ENCODE measurements at places on chromosomes 4 and X.

DNA sequence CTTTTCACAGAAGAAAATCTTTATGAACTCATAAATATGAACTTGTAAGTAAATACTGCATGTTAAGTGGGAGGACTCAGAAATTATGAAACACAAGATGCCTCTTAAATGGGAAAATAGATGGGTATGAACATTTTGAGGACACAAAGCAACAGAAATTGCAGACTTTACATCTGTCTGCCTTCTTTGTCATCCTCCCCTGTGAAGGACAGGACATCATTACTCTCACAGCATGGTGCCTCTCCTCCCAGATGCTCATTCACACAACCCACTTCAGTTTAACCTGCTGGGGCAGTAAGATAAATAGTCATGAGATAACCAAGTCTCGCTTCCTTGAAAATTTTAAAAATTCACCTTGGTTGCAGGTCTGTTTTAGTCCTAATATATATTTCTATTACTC lies 144.5 kb downstream of the APBB2 start:
- no peaks in the 10 kb centered on the region for H3K36me3 ChIP-seq
- H3K4me1 ChIP-seq = no peaks in the 10 kb centered on the region

- H3K27ac ChIP-seq = no peak overlapping the region
- H3K4me1 ChIP-seq = no peaks in the 10 kb centered on the region
- H3K4me3 ChIP-seq = no peak overlapping the region
- H3K36me3 ChIP-seq = no peaks in the 10 kb centered on the region
Observed at GRCh38 chrX:16076834-16077233, 46.5 kb upstream of the GRPR start.

DNA sequence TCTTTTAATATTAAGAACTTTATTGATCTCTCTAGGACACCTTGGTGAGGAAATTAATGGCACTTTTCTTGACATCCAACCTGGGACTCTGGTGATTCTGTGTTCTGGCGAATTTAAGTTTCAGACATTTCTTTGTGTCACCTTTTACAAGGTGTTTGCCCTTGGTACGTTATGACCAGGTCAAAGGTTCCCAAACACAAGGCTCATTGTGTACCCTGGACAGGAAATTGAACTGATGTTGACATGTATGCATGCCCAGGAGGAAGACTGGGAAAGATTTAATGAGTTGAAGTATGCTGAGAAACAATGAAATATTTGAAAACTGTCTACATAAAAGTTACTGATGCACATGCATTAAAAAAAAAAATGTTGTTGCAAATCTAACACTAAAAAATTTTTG lies 22.1 kb downstream of the NIPAL1 start:
- no peaks in the 10 kb centered on the region for H3K36me3 ChIP-seq
- no peak for DNase-seq
- H3K27me3 ChIP-seq = peaks cover 8% of the 10 kb centered on the region
- peaks cover 31% of the 10 kb centered on the region for H3K4me1 ChIP-seq
- H3K4me3 ChIP-seq = no peak overlapping the region

GRCh38 chrX:106621836-106622235 lies 10.1 kb downstream of the RADX start:
- H3K27ac ChIP-seq = no peak overlapping the region
- no peaks in the 10 kb centered on the region for H3K36me3 ChIP-seq

DNA sequence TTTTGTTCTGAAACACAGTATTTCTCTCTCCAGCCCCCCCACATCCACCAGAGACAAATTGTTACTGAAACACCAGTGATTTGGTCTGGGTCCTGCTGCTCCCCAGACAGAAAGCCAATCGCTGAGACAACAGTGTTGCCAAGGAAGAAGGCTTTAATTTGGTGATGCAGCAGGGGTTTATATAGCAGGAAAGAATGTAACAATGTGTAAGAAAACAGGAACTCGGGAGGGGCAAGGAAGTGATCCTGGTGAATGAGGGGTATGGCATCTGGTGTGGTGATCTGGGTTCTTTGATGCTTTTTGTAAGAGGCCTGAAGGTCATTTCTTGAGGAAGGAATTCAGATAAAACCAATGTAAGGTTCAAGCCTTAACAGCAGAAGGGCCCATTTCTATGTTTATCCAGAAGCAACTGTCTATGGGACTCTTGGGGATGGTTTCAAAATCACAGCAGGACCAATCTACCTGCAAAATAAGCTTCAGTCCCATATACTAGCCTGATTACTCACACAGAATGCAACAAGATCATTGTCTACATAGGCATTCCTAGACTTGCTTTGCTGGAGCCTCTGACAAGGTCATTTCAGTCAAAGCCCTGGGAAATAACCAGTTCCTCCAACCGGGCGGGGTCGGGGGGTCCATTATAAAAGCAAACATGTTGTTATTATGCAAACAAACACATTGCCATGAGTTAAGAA lies 445.2 kb upstream of the ZFP42 start:
- no peaks in the 10 kb centered on the region for H3K36me3 ChIP-seq
- no peaks in the 10 kb centered on the region for H3K27me3 ChIP-seq
- no peak for DNase-seq
- no peak overlapping the region for H3K27ac ChIP-seq

- no peaks in the 10 kb centered on the region for H3K36me3 ChIP-seq
- no peaks in the 10 kb centered on the region for H3K4me1 ChIP-seq
- H3K4me3 ChIP-seq = no peak overlapping the region
- no peak overlapping the region for H3K27ac ChIP-seq
- no peak for DNase-seq
Observed at GRCh38 chr4:17258106-17258505, 253.8 kb downstream of the QDPR start.

Measured in activated CD8-positive, alpha-beta T cell treated with anti-CD3 and anti-CD28 coated beads, Interleukin-2, amount 10 ng/mL, durations not matched to agents 7 days and 5 days (primary cell).